ENCODE measurements at places on chromosomes 3 and 15. TPM values are rescaled to one million over a fixed set of nuclear protein-coding genes. Genes with fewer than 3 reads are reported as not detected.
A peak's percentile ranks its signal among the peaks of the same experiment; 100 is the strongest.

- H3K4me3 ChIP-seq: no peak overlapping the region
- H3K4me1 ChIP-seq: no peaks in the 10 kb centered on the region
- no peaks in the 10 kb centered on the region for H3K36me3 ChIP-seq
- H3K27ac ChIP-seq: no peak overlapping the region
- DNase-seq: no peak
These were observed 75.4 kb downstream of the ADCY5 start for GRCh38 chr3:123373474-123373987.

DNA sequence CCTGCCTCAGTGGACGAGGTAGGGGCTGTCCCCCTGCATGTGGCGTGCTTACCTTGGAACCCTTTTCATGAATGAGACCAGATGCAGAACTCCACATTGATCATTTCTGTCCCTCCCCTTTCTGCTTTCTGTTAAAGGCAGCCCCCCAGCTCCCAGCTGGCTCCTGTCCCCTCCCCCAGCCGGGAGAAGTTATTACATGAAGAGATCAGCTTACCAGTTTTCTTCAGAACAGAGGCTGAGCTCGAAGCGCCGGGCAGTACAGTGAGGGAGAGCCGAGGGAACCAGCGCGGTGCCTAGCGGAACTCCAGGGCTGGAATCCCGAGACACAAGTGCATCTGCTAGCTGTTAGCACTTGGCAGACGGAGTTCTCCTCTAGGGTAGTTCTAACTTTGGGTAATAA, 263.3 kb upstream of the NR2E3 start:
- no peak overlapping the region for H3K27ac ChIP-seq
- no peak for DNase-seq
- no peaks in the 10 kb centered on the region for H3K4me1 ChIP-seq
- H3K27me3 ChIP-seq: no peaks in the 10 kb centered on the region
- no peaks in the 10 kb centered on the region for H3K36me3 ChIP-seq

- H3K27me3 ChIP-seq: peaks cover 15% of the 10 kb centered on the region
- no peaks in the 10 kb centered on the region for H3K4me1 ChIP-seq
- DNase-seq: peak; percentile 61
- no peaks in the 10 kb centered on the region for H3K36me3 ChIP-seq
- H3K27ac ChIP-seq: no peak overlapping the region
- H3K4me3 ChIP-seq: no peak overlapping the region
These were observed 164.0 kb downstream of the IL20RB start for GRCh38 chr3:137121704-137122314.

DNA sequence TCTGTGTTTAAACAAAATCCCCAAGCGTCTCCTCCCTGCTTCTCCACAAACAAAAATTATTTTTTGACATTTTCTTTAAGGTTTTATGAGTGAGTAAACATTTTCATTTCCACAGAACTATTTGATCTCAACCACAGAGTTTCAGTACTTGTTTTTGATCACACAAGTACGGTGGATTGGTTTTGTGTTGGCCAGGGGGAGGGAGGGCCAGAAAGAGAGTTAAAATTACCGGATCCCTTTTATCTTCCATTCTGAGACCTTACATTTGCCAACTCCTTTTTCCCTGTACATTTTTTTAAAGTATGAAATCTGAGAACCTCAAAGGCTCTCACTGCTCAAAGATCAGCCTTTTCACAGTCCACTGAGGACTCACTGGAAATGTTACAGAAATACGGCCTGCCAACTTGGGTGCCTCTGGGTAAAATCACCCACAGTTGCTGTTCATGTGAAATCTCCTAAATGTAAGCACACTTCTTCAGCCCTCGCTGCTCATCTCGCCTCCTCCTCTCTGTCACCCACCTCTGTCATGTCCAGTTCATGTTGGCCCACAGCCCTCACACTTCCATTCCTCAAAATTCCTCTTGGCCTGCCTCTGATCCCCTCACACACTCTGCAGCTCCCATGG, 1.7 kb downstream of the HOMER2 start:
- no peaks in the 10 kb centered on the region for H3K36me3 ChIP-seq
- no peaks in the 10 kb centered on the region for H3K27me3 ChIP-seq
- no peak for DNase-seq

Gene PDCD7
- total RNA-seq: 31.6 TPM

DNA sequence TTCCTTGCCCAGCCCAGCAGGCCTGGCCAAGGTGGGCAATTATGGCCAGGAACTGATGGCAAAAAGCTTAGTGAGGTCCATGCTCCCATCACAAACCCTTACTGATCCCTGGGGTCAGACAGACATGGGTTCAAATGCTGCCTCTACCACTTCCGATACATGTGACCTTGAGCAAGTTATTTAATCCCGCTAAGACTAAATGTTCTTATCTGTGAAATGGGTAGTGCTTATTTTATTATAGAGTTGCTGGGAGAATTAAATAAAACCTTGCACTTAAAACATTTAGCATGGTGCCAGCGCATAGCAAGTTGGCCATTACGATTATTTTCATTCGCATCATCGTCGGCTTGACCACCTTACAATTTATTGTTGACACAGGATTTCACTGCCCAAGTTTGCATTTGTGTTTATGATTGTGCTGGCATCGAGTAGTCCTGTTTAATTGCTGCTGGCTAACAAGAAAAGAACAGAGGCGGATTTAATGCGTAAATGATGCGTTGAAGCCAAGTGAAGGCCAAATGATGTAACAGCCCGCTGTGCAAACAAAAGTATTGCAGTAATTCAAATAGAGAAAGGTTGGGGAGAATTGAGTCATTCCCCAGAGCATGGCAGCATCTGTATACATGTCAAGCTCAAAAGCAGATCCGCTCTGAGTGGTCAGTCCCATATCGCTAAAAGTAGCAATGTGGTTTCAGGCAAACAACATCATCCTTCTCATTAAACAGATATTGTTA, 7.3 kb upstream of the FURIN start:
- H3K27ac ChIP-seq: no peak overlapping the region
- no peak overlapping the region for H3K4me3 ChIP-seq
- no peak for DNase-seq
- no peaks in the 10 kb centered on the region for H3K36me3 ChIP-seq
- H3K27me3 ChIP-seq: peaks cover 8% of the 10 kb centered on the region
- peaks cover 20% of the 10 kb centered on the region for H3K4me1 ChIP-seq

DNA sequence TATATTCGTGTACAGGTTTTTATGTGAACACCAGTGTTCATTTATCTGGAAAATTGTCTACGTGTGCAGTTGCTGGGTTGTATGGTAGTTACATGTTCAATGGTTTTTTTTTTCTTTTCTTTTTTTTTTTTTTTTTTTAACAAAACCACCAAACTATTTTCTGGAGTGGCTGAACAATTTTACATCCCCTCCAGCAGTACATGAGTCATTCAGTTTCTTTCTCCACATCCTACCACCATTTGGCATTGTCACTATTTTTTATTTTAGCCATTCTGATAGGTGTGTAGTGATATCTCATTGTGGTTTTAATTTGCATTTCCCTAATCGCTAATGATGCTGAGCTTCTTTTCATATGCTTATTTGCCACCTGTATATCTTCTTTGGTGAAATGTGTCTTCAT, 256.3 kb upstream of the EOMES start:
- H3K27me3 ChIP-seq: no peaks in the 10 kb centered on the region
- H3K4me1 ChIP-seq: no peaks in the 10 kb centered on the region
- no peak overlapping the region for H3K4me3 ChIP-seq
- no peak for DNase-seq

Gene IL17RD
- total RNA-seq: 12.3 TPM

- H3K27ac ChIP-seq: no peak overlapping the region
- DNase-seq: no peak
These were observed 40.9 kb upstream of the MYO5C start for GRCh38 chr15:52336529-52336928.

GRCh38 chr15:61479613-61480012, 250.5 kb upstream of the RORA start:
- no peaks in the 10 kb centered on the region for H3K27me3 ChIP-seq
- DNase-seq: no peak
- no peaks in the 10 kb centered on the region for H3K4me1 ChIP-seq
- no peak overlapping the region for H3K27ac ChIP-seq

- H3K36me3 ChIP-seq: no peaks in the 10 kb centered on the region
- no peaks in the 10 kb centered on the region for H3K4me1 ChIP-seq
- H3K27me3 ChIP-seq: no peaks in the 10 kb centered on the region
- no peak overlapping the region for H3K27ac ChIP-seq
These were observed 72.8 kb downstream of the GABRG3 start for GRCh38 chr15:27043770-27044169.

Gene SLC28A1
- not detected for total RNA-seq

GRCh38 chr3:20924646-20925385, 738.8 kb upstream of the SGO1 start:
- no peak overlapping the region for H3K27ac ChIP-seq
- no peaks in the 10 kb centered on the region for H3K27me3 ChIP-seq
- DNase-seq: no peak
- H3K4me3 ChIP-seq: no peak overlapping the region
- no peaks in the 10 kb centered on the region for H3K4me1 ChIP-seq

- H3K4me1 ChIP-seq: no peaks in the 10 kb centered on the region
- H3K36me3 ChIP-seq: no peaks in the 10 kb centered on the region
- no peak overlapping the region for H3K27ac ChIP-seq
- DNase-seq: no peak
- H3K4me3 ChIP-seq: no peak overlapping the region
These were observed 89.7 kb upstream of the CGNL1 start for GRCh38 chr15:57286446-57287122.

Gene C2CD4B
- total RNA-seq: not detected

- no peaks in the 10 kb centered on the region for H3K27me3 ChIP-seq
- no peak within 1 kb of the TSS for H3K27ac ChIP-seq
- peaks cover 6% of the 10 kb centered on the region for H3K4me1 ChIP-seq
- H3K4me3 ChIP-seq: peak within 1 kb of the TSS; percentile 79
These were observed at the start of gene ZNF445 for GRCh38 chr3:44477312-44478030. Gene ZNF445 (minus strand): TSS chr3:44477670. CDS start chr3:44455549, 22,121 bp downstream.

- H3K27me3 ChIP-seq: no peaks in the 10 kb centered on the region
- H3K36me3 ChIP-seq: no peaks in the 10 kb centered on the region
- H3K4me3 ChIP-seq: no peak overlapping the region
These were observed 85.6 kb downstream of the BCHE start for GRCh38 chr3:165751637-165752036.

- no peak overlapping the region for H3K27ac ChIP-seq
- no peaks in the 10 kb centered on the region for H3K4me1 ChIP-seq
- DNase-seq: no peak
- no peaks in the 10 kb centered on the region for H3K36me3 ChIP-seq
- no peaks in the 10 kb centered on the region for H3K27me3 ChIP-seq
These were observed 125.1 kb downstream of the GABRG3 start for GRCh38 chr15:27095886-27096624.

Gene GPR27
- total RNA-seq: not detected

Gene P2RY13
- total RNA-seq: not detected

DNA sequence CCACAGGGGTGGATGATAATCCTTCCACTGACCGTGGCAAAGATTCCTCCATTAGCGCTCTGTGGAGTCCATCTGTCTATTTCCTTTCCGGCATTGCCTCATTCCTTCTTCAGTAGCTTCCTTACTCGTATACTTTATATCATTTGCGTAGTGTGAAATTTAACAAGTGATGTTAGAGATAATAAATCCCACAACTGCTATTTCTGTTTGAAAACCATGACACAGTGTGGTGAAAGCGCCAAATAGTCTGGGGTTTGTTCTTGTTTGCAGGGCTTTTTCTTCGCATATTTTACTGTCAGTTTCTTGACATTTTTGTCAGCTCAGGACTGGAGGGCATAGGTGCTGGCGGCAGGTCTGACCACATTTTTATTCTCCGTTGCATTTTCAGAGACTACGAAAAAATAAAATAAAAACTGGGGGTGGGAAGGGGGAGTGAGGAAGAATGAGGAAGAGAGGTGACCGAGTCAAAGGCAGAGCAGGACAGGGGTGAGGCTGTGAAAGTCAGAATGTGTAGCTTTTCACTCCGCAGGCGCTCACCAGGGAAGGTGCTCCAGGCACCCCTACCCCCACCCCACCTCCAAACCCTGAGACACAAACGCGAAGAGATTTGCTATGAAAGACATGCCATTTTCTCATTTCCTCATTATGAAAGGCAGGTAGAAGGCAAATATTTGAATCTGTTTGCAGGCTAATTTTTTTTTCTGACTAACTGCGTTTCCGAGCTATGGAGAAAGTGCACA, 965.0 kb downstream of the MCTP2 start:
- no peaks in the 10 kb centered on the region for H3K27me3 ChIP-seq
- no peaks in the 10 kb centered on the region for H3K4me1 ChIP-seq
- no peaks in the 10 kb centered on the region for H3K36me3 ChIP-seq
- no peak overlapping the region for H3K27ac ChIP-seq

- no peak for DNase-seq
- H3K27me3 ChIP-seq: no peaks in the 10 kb centered on the region
- no peak overlapping the region for H3K27ac ChIP-seq
- H3K4me1 ChIP-seq: no peaks in the 10 kb centered on the region
These were observed 175.5 kb upstream of the RORA start for GRCh38 chr15:61404567-61404966.

- peaks cover 79% of the 10 kb centered on the region for H3K27me3 ChIP-seq
- no peak overlapping the region for H3K27ac ChIP-seq
- no peaks in the 10 kb centered on the region for H3K36me3 ChIP-seq
- no peak overlapping the region for H3K4me3 ChIP-seq
- H3K4me1 ChIP-seq: no peaks in the 10 kb centered on the region
These were observed 34.4 kb upstream of the SLC6A1 start for GRCh38 chr3:10957976-10958749.

DNA sequence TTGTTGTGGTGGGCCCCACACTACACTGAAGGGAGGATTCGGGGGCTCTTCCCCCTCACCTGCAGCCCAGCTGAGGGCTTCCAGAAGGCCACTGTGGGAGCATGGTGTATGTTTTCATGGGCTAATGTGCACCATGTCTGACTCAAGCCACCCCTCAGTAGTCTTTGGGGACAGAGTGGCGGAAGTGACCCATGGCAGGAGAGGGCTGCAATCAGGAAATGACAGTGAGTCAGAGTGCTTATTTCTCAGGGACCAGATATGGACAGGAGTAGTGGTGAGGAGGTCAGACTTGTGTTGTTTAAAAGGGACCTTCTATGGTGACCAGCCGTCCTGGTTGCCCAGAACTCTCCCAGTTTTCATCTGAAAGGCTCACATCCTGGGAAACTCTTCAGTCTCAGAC, 32.8 kb upstream of the SLC9A9 start:
- no peak overlapping the region for H3K4me3 ChIP-seq
- DNase-seq: no peak
- no peaks in the 10 kb centered on the region for H3K27me3 ChIP-seq
- H3K4me1 ChIP-seq: no peaks in the 10 kb centered on the region
- H3K27ac ChIP-seq: no peak overlapping the region

DNA sequence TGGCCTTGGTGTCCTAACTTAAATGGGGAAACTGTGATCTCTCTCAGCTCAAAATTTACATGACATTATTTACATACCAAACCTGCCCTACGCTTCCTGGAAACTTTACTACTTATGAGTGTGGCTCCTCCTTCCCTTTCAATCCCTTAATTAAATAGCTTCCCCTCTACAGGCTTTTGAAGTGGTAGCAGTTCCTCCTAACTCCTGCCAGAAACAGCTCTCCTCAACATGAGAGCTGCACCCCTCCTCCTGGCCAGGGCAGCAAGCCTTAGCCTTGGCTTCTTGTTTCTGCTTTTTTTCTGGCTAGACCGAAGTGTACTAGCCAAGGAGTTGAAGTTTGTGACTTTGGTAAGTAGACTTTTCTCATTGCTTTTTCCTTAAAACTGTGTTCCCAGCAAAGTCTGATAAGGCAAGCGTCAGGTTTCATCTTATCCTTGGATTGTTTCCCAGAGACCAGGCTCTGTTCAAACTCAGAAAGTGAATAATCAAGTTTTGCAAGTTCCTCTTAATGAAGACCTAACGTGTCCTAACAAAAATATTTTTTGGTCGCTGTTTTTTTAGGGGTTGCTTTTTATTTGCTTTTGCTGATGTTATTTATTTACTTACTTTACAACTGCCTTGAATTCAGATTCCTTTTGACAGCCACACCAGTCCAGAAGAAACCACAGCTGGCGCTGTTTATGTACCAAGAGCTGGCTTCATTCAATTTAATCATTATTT, at the start of gene ACP3:
ACP3 (plus strand) TSS at position 179 of the 720 bp plus-strand sequence; CDS start at position 229, 50 bp downstream.
- no peaks in the 10 kb centered on the region for H3K36me3 ChIP-seq
- H3K27ac ChIP-seq: peak within 1 kb of the TSS; percentile 69
- no peaks in the 10 kb centered on the region for H3K27me3 ChIP-seq
- H3K4me3 ChIP-seq: peak within 1 kb of the TSS; percentile 39
- peak; percentile 43 for DNase-seq
